Activated naive CD8-positive, alpha-beta T cell treated with anti-CD3 and anti-CD28 coated beads for 36 hours (primary cell): ENCODE measurements at places on chromosomes 3 and 15. TPM values are rescaled to one million over a fixed set of nuclear protein-coding genes. Genes with fewer than 3 reads are reported as not detected.

LMCD1 gene
- total RNA-seq = 2.7 TPM

ATP8B4 gene
- total RNA-seq = 3.5 TPM

LARP6 gene
- 0.12 TPM for total RNA-seq

PPIP5K1 gene
- 32.8 TPM for total RNA-seq

PTX3 gene
- not detected for total RNA-seq

ACTRT3 gene
- 1.2 TPM for total RNA-seq

IL17RE gene
- total RNA-seq = 1.2 TPM

DNAJA4 gene
- 39.3 TPM for total RNA-seq

TLR9 gene
- 1.4 TPM for total RNA-seq
